ENCODE measurements at places on chromosomes 13 and 19.

GRCh38 chr13:91017031-91017668, 330.3 kb upstream of the MIR17HG start:
- DNase-seq, result peak; percentile 64

GRCh38 chr19:42169486-42170413, 37.5 kb upstream of the POU2F2 start:
- DNase-seq, result no peak

DNA sequence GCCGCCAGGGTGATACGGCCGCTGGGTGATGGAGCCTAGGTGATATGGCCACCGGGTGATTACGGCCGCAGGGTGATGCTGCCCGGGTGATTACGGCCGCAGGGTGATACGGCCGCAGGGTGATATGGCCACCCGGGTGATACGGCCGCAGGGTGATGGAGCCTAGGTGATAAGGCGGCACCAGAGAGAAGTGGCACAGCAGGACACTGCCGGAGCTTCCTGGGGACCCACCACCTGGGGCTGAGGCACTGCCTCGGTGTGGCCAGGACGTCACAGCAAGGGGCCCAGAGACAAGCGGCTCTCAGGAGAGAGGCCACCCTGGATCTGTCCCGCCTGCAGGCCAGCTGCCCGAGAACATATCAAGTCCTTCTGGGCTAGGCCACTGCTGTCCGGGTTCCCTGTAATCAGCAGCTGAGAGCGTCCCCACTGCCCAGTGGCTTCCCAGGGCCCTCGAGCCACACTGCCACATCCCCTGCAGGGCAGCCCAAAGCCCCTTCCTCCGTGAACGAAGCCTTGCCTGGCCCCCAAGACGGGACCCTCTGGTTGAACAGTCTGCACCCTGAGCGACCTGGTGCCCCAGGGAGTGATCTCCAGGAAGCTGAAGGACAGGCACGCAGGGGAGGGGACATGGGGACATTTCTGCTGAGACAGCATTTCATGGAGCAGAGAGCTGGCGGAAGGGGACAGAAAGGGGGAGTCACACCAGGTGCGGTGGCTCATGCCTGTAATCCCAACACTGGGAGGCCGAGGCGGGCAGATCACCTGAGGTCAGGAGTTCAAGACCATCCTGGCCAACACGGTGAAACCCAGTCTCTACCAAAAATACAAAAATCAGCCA, 22.1 kb downstream of the ZNF787 start:
- no peak for DNase-seq

- DNase-seq, result peak; percentile 96
These were observed 20.5 kb upstream of the ALOX5AP start for GRCh38 chr13:30714629-30715371.

DNA sequence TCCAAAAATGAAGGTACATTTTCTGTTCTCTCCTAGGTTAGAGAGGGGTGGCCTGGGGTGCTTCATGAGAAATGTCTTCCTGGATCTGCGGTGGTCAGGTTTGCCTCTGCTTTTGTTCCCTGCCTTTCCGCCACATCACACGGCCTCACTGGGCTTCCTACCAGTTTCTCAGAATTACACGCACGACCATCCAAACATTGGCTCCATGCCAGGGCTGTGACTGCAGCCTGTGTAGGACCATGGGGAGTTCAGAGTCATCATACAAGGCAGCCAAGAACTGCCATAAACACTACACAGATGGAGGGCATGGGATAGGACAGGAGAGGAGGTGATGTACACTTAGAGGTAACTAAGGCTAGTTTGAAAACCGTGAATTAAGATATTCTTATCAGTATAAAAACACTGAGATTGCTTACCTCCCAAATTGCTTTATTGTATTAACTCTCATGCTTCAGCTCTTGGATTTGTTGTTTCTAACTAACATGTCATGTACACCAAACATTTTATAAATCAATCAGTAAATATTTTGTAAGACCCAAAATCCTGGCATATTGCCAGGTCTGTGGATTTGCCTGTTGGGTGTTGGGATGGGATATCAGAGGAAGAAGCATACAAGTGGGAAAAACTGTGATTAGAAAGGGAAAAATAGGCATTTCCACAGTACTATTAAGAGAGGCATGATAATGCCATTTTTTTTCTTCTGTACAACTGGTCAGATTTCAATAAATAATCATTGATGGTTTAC, 45.2 kb downstream of the CDADC1 start:
- no peak for DNase-seq

DNA sequence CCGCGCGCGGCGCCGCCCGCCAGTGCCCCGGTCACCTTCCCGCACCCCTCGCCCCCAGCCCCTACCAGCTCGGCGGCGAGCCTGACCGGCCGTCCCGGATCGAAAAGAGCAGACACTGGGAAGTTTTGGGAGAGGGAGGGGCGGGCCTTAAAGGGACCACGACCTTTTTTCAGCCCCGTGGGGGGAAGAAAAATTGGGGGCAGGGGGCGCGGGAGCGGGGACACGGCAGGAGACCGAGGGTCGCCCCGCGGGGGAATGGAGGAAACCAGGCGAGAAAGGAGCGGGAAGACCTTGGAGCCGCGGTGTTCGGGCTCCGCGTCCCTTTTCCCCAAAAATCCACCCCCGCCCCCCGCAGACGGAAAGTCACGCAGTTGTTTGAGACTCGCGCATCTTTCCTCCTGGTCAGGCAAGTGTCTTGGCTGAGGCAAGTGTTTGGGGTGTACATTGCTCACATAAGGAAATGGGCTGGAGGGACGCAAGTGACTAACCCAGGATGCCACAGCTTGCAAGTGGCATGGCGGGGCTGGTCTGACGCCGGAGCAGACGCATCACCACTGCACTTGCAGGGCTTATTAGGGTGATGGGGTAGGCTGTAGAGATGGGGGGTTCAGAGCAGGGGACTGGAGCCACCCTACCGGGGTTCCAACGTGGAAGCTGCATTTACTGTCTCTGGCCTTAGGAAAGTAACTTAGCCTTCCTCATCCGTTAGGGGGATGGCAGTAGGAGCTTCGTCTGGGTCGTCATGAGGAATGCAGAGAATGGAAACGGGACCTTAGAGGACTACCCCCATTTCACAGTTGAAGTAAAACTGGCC, 2.7 kb upstream of the HNRNPL start:
- DNase-seq, result peak; percentile 90

- no peak for DNase-seq
These were observed 16.1 kb downstream of the COL4A1 start for GRCh38 chr13:110290826-110291225.

- no peak for DNase-seq
These were observed 630.9 kb upstream of the PCDH20 start for GRCh38 chr13:62046512-62046911.

DNA sequence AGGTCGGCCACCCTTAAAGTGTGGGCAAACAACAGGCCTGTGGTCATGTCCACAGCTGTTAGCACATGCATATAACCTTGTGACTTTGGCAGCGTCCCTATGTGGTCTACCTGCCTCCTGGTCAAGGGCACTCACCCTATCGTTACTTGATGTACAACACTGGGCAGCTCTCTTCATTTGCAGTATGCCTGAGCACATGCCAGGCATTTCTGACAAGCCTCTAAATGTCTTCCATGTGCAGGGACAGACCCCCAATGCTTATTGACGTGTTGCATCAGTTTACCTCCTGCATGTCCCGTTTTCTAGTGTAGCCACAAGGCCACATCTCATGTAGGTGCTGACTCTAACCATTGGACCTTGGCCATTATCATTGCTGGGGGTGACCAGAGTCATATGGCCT, 731.7 kb upstream of the MIR17HG start:
- DNase-seq, result no peak

DNA sequence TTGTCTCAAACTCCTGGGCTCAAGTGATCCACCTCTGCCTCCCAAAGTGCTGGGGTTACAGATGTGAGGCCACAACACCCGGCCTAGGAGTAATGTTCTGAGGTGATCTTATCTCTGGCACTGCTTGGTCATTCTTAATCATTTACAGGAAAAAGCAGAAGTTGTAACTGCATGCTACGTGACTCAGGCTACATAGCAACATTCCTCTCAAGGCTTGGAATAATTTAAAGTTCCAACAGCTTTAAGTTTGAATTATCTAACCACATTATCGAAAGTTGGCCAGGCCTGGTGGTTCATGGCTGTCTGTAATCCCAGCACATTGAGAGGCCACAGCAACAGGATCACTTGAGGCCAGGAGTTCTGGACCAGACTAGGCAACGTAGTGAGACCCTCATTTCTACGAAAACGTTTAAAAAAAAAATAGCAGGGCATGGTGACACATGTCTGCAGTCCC, 3.9 kb upstream of the B9D2 start:
- peak; percentile 84 for DNase-seq

- no peak for DNase-seq
These were observed 857.8 kb downstream of the GPC5 start for GRCh38 chr13:92256211-92256610.

DNA sequence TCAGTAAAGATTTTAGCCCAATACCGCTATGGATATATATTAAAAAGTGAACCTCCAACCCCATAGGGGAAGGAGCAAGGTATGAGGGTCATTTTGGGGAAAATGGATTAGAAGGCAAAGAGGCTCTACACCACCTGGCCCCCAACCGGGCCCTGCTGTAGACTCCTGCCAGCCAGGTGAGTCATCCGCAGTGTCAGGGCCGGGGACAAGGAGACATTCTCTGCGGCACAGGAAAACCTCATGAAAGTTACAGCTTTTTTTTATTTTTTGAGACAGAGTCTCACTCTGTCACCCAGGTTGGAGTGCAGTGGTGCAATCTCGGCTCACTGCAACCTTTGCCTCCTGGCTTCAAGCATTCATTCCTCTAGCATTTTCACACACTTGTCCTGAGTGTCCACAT, 32.0 kb downstream of the ZFR2 start:
- DNase-seq, result no peak

- DNase-seq, result peak; percentile 83
These were observed 6.7 kb upstream of the PCDH17 start for GRCh38 chr13:57624565-57625435.

DNA sequence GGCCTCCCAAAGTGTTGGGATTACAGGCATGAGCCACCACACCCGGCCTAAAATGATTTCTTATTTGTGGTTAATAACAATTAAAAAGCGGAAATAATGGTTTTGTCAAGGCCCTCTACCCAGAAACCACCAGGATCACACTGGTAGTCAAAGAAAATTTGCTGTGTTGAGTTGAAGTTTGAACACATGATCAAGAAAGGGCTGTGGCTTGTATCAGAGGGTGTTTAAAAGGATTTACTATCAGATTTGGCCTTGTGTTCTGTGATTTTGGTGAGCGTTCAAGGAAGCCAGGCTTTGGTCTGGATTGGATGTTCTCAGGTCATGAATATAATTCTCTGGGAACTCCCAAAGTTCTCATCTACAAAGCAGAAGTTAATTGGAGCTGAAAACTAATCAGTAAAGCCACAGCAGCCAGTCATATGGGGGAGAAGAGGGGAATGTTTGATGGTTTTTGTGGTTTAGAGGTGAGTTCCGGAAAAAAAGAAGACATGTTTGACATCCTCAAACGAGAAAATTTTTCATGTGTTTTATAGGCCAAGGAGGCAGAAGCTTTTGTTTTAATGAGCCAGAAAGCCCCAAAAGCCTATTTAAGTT, 10.6 kb upstream of the ZNF556 start:
- DNase-seq, result no peak

DNA sequence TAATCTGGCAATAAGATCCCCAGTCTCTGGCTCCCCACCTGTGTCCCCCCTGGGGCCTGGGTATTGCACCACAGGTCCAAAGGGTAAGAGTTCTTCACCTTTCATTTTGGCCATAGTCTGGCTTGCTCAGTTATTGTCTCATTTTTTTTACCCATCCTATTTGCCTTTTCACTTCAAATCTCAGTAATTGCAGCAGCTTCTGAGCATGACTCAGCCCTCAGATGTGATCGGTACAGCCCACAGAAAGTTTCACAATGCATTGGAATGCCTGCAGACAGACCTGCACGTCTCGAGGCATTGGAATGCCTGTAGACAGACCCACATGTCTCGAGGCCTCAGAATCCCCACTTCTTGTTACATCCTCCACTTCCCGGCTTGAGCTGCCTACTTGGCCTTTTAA, 173.6 kb downstream of the NUFIP1 start:
- peak; percentile 71 for DNase-seq

- DNase-seq, result peak; percentile 98
These were observed at the start of gene DHPS for GRCh38 chr19:12681074-12681987. Gene DHPS (minus strand): TSS chr19:12681880. CDS start chr19:12681766, 114 bp downstream.

GRCh38 chr19:15393963-15394362, 14.4 kb upstream of the AKAP8 start:
- no peak for DNase-seq

GRCh38 chr13:40252676-40253075, 413.8 kb downstream of the FOXO1 start:
- no peak for DNase-seq

GRCh38 chr19:44796701-44797115, 12.2 kb upstream of the BCAM start:
- no peak for DNase-seq

- peak; percentile 73 for DNase-seq
These were observed at the start of gene DACH1 for GRCh38 chr13:71867131-71867814. Gene DACH1 (minus strand): TSS chr13:71867204.

GRCh38 chr13:59706101-59706976, 457.4 kb downstream of the DIAPH3 start:
- no peak for DNase-seq

DNA sequence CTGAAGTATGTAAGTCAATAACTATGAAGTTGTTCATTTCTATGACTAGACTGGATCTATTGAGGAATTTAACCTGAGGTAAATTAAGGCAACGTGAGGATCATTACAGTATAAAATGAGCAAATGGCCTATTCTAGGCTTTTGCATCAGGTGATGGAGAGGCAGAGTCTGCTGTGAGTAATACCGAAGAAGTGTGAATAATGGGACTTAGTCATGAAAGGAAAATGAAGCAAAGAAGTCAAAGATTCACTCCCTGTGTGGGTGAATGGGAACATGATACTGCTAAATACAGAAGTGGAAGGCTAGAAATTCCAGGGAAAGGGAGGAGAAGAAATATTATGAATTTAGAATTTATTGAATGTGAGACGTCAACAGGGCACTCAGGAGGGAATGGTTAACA, 774.1 kb downstream of the LIG4 start:
- no peak for DNase-seq

DNA sequence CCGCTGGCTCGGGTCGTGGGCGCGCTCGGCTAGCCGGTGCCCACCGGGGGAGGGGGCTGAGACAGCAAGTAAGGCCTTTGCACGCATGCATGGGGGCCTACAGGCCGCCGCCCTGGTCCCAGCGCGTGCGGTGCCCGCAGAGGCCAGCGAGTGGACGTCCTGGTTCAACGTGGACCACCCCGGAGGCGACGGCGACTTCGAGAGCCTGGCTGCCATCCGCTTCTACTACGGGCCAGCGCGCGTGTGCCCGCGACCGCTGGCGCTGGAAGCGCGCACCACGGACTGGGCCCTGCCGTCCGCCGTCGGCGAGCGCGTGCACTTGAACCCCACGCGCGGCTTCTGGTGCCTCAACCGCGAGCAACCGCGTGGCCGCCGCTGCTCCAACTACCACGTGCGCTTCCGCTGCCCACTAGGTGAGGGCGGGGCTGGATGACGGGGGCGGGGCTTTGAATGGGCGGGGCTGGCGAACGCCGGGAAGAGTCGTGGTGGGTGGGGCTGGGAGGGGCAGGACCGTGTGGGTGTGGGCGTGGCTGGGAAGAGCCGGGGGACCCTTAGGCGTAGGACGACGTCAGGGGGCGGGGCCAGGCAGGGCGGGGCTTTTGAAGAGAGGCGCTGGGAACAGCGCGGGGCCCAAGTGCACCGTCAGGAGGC, 2.1 kb downstream of the CILP2 start:
- peak; percentile 79 for DNase-seq

Measured in suppressor macrophage treated with lipopolysaccharide for 1 hour (primary cell).